ENCODE measurements at places on chromosomes 2 and 18. TPM values are rescaled to one million over a fixed set of nuclear protein-coding genes. Genes with fewer than 3 reads are reported as not detected.

The ZNF804A gene
- 0.06 TPM for total RNA-seq

The SCN1A gene
- not detected for total RNA-seq

The HOXD3 gene
- total RNA-seq, result not detected

The ALLC gene
- total RNA-seq, result not detected

- DNase-seq, result no peak
Measured at GRCh38 chr2:152924722-152925121, 206.3 kb downstream of the ARL6IP6 start.

GRCh38 chr2:234435836-234436481 is 60.9 kb downstream of the ARL4C start:
- no peak for DNase-seq

DNA sequence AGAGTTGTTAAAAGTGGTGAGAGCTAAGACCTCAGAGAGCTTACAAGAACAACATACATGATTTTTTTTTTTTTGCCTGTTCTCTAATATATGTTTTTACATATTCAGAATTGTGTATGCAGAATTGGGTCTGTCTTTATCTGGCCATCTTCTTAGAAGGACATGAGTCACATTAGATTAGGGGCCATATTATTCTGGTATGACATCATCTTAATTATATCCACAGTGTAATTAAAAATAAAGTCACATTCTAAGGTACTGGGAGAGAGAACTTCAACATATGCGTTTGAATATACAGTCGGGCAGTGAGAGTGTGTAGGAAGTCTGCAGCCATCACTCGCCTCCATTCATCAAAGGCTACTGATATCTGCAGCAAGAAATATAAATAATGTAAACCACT is 88.3 kb downstream of the DSC3 start:
- DNase-seq, result no peak

GRCh38 chr2:132256251-132256902 is 94.6 kb upstream of the ANKRD30BL start:
- DNase-seq, result no peak

DNA sequence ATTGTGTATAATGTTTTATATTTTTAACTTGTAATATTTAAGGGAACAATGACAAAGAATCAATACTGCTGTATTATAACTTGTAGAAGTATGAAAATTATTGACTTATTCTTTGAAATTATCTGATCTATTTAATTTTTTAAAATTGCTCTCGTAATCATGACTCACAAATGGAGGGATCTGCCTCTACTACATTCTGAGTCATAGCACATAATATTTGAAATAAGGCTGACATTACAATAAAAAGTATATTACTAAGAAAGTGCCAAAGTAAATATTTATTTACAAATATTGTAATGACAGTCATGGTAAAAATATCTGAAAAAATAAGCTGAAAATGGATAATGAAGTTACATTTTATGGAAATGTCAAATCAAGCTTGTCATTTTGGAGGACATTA is 1144.6 kb upstream of the CDH2 start:
- DNase-seq, result no peak

DNA sequence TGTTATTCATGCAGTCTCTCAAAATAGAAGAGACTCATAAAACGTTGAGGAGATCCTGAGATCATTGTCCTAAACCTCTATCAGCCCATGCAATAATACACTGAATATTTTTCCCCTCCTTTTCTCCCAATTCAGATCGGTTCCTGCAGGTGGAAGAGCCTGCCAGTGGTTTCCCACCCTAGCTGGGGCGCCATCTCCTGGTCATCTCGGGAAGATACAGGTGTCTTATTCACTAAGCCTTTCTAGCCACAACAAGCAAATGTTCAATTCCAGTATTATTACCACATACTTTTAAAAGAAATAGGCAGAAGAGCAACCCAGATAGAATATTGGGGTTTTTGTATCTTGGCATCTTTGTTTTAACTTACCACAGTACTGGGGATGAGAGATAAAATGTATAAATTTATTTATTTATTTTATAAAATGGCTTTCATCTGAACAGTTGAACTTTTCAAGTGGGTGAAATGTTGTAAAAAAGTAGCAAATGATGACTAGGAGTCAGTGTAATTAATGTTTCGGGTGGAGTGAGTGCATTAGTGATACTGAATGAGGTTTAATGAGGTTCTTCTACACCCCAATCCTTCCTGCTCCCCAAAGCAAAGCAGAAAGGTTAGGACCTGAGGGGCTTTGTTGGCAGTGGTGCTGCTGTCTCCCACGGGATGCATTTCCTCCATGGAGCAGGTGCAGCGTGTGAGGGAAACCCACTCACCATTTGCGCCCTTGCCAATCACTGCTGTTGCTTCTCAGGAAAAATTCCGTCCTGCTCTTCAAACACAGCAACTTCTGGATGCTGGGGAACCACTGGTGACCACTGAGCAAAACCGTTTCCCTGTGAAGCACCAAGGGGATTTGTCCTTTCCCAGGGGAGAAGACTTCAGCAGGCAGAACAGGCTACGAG is 147.1 kb upstream of the FHL2 start:
- peak; percentile 54 for DNase-seq
